Mucosa of gallbladder (tissue), 1 donor: ENCODE measurements at places on chromosomes 12 and 14. TPM values are rescaled to one million over a fixed set of nuclear protein-coding genes. Genes with fewer than 3 reads are reported as not detected.

Gene EIF2S3B
- total RNA-seq = 2.6 TPM

Gene LGR5
- total RNA-seq = not detected

Gene PRKD1
- total RNA-seq = 20.3 TPM

Gene ACTR6
- total RNA-seq = 25.1 TPM

Gene PNP
- 61.5 TPM for total RNA-seq

Gene SLC22A17
- 64.3 TPM for total RNA-seq

Gene ALDH2
- 259 TPM for total RNA-seq

Gene CACNA2D4
- total RNA-seq = 8.6 TPM

Gene SLC39A2
- not detected for total RNA-seq

Gene CLEC2A
- total RNA-seq = not detected

Gene ESR2
- total RNA-seq = 0.26 TPM

Gene NRL
- total RNA-seq = 2.8 TPM

Gene SLCO1B1
- 0.12 TPM for total RNA-seq
